ENCODE measurements at places on chromosomes 5 and 9. TPM values are rescaled to one million over a fixed set of nuclear protein-coding genes. Genes with fewer than 3 reads are reported as not detected.

DNA sequence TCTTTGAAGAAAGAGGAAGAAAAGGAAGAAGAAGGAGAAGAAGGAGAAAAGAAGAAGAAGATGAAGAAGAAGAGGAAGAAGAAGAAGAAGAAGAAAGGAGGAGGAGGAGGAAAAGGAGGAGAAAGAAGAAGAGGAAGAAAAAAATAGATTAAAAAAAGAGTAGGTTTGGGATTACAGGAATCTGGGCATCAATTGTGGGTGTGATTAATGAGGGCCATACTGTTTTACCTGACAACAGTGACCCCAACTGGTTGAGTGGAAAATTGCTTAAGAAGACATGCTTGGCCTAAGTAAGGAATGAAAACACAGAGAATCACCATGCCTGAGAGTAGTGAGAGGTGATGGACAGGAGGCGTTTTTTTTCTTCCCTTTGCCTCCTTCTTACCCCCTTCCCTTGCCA lies 114.6 kb downstream of the FAM170A start:
- no peaks in the 10 kb centered on the region for H3K4me1 ChIP-seq
- H3K4me3 ChIP-seq = no peak overlapping the region
- no peaks in the 10 kb centered on the region for H3K27me3 ChIP-seq
- no peaks in the 10 kb centered on the region for H3K36me3 ChIP-seq

- no peak overlapping the region for H3K27ac ChIP-seq
- H3K36me3 ChIP-seq = no peaks in the 10 kb centered on the region
- no peaks in the 10 kb centered on the region for H3K4me1 ChIP-seq
- no peak overlapping the region for H3K4me3 ChIP-seq
- H3K27me3 ChIP-seq = no peaks in the 10 kb centered on the region
- DNase-seq = no peak
Measured at GRCh38 chr5:170540271-170540670, 36.5 kb downstream of the KCNIP1 start.

DNA sequence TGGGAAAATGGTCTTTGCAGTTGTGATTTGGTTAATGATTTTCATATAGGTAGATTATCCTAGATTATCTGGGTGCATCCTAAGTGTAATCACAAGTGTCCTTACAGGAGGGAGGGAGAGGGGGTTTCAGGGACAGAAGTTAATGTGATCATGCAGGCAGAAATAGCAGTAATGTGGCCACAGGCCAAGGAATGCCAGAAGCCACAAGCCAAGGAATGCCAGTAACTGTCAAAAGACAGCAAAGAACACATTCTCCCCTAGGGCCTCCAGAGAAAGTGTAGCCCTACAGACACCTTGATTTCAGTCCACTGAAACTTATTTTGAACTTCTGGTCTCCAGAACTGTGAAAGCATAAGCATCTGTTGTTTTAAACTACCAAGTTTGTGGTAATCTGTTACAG lies 2074.5 kb downstream of the MAT2B start:
- no peaks in the 10 kb centered on the region for H3K27me3 ChIP-seq
- no peak overlapping the region for H3K4me3 ChIP-seq
- H3K27ac ChIP-seq = no peak overlapping the region
- H3K4me1 ChIP-seq = no peaks in the 10 kb centered on the region
- no peak for DNase-seq

DNA sequence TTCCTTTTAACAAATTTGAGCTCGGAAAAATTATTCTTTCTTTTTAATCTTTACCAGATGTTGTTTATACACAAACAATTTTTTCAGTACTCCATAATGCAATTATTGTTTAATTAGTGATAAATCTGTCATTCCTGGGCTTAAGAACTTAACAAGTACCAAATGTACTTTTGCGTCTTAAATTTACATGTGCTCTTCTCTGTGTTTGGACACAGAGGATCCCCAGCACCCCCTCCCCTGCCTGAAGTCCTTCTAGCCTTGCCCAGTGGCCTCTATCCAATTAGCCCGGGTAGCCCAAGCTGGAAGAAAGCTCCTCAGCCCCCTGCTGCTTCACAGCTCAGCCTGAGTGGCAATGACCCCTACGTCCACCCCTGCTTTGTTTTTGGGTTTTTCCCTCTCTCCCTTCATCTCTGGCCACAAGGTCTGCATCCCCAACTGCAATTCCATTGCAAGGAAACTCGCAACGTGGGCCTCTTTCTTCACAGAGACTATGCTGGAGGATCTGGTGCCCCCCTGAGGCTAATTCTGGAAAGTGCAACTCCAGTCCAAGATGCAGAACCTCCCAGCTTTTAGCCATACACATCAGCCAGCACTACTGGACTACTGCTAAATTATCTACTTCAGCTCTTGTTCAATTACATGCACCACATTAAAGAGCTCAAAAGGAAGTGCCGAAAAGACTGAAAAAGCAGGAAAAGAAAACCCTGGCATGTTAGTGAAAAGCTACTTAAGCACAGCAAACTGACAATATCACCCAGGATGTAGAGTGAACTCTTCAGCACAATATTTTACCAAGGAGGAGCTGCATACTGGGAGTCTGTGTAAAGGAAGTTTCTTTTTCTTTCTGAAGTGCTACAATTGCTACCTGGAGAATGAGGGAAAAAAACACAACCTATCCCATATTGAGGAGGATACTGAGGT lies 186.2 kb downstream of the FANCC start:
- H3K27me3 ChIP-seq = no peaks in the 10 kb centered on the region
- H3K27ac ChIP-seq = no peak overlapping the region
- no peak overlapping the region for H3K4me3 ChIP-seq

DNA sequence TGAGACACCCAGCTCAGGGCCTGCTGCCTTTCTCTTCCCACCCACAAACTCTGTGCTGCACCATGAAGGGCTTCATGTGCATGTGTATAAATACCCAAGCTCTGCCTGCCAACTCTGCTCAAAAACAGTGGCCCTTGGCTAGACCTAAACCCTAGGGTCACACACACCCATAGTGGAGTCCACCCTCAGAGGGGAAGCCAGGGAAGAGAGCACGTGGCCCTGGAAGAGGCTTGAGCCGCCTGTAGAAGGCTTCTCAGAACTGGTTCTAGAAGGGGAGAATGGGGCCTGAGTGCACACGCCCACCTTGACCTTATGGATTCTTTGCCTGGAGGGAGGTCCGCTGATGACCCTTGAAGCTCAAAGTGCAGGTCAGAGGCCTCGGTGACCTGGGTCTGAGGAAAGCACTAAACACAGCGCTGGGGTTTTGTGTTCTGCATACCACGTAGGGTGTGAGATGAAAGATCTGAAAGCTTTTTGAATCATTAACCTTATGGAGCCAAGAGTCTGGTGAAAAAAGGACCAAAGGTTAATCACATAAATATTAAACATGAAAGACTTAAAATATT lies 60.6 kb downstream of the CYFIP2 start:
- no peaks in the 10 kb centered on the region for H3K4me1 ChIP-seq
- no peak for DNase-seq
- no peaks in the 10 kb centered on the region for H3K27me3 ChIP-seq
- H3K4me3 ChIP-seq = no peak overlapping the region
- no peak overlapping the region for H3K27ac ChIP-seq

DNA sequence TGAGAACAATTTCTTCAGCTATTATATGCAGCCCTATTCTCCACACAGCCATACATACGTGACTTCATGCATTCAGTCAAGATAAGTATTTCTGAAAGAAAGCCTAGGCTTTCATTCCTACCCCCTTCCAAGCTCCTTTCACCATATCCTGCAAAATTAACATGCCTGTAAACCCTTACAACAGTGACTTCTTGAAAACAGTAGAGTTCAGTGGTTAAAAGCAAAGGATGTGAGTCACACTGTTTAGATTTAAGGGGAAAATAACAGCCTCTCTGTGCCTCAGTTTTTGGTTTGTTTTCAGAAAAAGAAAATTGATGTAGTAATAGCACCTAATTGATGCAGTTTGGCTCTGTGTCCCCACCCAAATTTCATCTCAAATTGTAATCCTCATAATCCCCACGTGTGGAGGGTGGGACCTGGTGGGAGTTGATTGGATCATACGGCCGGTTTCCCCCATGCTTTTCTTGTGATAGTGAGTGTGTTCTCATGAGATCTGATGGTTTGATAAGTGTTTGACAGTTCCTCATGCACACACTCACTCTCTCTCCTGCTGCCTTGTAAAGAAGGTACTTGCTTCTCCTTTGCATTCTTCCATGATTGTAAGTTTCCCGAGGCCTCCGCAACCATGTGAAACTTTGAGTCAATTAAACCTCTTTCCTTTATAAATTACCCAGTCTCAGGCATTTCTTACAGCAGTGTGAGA lies 264.8 kb downstream of the CETN3 start:
- H3K27me3 ChIP-seq = no peaks in the 10 kb centered on the region
- no peaks in the 10 kb centered on the region for H3K4me1 ChIP-seq
- H3K4me3 ChIP-seq = no peak overlapping the region
- no peaks in the 10 kb centered on the region for H3K36me3 ChIP-seq
- no peak overlapping the region for H3K27ac ChIP-seq

DNA sequence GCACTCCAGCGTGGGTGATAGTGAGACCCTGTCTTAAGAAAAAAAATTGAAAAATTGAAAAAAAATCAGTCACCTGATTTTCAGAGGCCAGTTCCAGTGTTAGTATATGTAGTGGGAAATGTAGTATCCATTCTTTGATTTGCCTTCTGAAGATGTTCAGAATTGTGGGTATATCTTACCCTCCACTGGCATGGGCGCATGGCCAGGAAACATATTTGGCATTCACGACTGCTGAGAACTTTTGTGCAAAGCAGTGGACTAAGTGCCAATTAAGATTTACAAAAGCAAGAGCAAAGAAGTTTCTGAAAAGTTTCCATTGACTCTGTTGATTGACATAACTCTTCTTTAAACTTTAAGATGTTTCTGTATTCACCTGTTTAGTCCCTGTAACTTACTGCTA lies 2.4 kb downstream of the CAVIN4 start:
- no peak overlapping the region for H3K4me3 ChIP-seq
- H3K4me1 ChIP-seq = no peaks in the 10 kb centered on the region
- H3K36me3 ChIP-seq = no peaks in the 10 kb centered on the region
- no peak for DNase-seq

Gene IL9
- not detected for total RNA-seq

Gene PITX1
- 0.53 TPM for total RNA-seq

Gene FIBCD1
- total RNA-seq = 25.7 TPM

Gene IRX1
- total RNA-seq = not detected
